Activated naive CD4-positive, alpha-beta T cell treated with anti-CD3 and anti-CD28 coated beads, Interleukin-2, amount 10 ng/mL, durations not matched to agents 7 days and 5 days (primary cell): ENCODE measurements at places on chromosomes 12 and 14.

GRCh38 chr12:32508626-32509025 lies 109.3 kb downstream of the FGD4 start:
- no peak for DNase-seq

DNA sequence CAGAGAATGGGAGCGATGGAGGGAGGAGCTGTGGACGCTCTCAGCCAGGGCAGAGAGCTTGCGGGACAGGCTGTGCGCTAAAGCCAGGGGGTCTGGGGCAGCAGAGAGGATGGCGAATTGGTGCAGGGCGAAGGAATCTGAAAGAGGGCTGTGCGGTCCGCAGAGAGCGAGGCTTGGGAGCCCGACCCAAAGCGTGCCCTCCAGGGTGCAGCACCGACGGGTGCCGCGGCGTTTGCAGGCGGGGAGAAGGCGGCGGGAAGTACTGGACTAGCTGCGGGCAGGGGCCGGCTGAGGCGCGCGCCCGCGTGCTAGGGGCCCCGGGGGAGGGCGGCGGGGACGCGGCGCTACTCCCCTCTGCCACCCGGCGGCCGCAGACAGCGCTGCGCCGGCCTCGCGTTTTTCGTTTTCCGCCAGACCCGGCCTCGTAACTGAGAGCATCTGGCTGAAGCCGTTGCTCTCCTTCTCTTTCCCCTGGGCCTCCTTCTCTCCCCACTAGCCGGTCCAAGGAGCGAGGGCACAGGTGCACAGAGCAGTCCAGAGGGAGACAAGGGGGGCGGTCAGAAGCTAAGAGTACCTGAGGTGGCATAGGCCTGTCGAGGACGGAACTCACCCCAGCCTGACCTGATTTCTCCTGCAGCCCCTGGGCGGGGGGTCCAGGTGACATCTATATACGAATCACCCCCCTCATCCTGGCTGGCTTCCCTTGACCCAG lies 24.9 kb downstream of the SLC6A12 start:
- peak; percentile 52 for DNase-seq

DNA sequence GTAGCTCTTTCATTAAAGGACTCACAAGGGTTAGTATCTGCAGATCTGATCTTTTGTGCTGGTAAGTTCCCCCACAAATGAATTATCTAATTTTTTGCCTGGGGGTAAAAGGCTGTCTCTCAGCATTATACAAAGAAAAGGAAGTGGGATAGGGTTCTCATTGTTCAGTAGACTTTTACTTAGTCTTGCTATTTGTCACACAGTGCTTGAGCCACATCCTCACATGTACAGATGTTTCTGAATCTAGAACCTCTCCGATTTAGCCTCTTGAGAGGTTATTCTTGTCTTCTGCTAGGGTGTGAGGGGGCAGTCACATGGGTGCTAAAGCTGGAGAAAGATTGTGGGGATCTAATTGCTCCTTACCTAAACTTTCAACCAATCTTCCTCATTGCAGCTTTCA lies 93.0 kb downstream of the SLC41A2 start:
- no peak for DNase-seq

DNA sequence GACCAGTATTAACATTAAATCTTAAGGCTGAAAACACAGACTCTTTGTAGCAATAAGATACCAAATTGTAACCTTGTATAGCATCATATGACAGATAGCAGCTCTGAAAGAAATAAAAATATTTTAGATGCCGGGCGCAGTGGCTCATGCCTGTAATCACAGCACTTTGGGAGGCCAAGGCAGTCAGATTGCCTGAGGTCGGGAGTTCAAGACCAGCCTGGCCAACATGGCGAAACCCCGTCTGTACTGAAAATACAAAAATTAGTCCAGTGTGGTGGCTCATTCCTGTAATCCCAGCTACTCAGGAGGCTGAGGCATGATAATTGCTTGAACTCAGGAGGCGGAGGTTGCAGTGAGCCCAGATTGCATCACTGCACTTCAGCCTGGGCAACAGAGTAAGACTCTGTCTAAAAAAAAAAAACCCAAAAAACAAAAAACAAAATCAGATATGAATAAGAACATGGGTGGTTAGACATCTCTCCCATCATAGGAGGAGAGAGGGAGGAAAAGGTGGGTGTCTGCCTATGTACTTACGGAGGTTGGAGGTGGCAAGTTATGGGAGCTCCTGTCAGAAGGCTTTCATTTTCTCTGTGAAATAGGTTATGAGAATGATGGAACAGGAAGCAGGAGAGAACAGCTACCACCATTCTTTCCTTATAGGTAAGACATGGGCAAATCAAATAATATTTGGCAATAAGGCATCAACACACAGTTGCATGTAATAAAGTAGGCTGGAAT lies 7.6 kb upstream of the HEBP1 start:
- DNase-seq = no peak

DNA sequence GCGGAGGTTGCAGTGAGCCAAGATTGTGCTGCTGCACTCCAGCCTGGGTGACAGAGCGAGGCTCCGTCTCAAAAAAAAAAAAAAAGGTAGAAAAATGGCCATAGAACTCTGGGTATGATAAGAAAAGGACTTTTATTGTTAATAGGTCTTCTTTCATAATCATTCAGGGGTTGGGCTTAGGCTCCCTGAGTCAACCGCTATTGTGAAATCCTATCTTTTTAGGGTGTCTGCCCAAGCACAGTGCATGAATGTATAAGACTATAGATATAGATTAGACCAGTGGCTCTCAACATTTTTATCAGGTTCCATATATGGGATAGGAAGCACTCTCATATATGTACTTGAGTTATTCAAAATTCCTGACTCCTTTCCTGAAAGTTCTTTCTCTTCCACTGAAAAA lies 48.7 kb upstream of the USP15 start:
- DNase-seq = no peak

- DNase-seq = no peak
Observed at GRCh38 chr14:77903221-77903620, 103.3 kb downstream of the ADCK1 start.

DNA sequence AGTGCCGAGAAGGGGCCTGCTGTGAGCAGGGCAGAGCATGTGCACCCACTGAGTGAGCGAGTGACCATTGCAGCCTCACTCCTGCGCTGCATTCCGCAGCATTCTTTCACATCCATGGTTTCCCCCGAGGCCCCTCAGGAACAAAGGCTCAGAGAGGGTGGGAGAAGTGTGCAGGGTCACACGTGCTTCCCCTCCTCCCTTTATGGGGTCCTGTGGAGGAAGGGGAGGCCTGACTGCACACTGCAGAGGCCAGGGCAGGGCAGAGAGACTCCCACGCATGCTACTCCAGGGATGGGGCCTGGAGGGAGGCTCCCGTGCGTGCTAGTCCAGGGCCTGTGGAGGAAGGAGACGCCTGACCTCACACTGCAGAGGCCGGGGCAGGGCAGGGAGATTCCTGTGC lies 63.2 kb downstream of the DIO3 start:
- no peak for DNase-seq

GRCh38 chr14:24870949-24871701 lies 178.8 kb downstream of the STXBP6 start:
- DNase-seq = no peak

- no peak for DNase-seq
Observed at GRCh38 chr14:33548606-33549005, 402.3 kb downstream of the EGLN3 start.

DNA sequence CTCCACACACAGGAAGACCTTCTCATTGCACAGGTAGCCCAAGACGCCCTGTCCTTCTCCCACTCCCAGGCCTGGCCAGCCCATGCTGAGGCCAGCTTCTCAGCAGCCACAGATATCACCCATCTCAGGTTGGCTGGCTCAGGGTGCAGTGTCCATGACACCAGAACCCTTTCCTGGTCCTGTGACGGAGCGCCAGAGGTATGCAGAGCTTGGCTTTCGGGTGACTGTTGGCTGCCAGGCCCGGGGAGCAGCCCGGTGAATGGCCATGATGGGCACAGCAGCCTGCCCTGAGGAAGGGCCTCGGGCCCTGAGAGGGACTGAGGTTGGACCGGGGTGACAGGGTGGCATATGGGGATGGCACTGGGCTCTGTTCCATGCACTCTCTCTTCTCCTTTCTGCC lies 173.4 kb downstream of the TSPAN9 start:
- DNase-seq = no peak

- DNase-seq = no peak
Observed at GRCh38 chr12:104469523-104469922, 12.8 kb downstream of the CHST11 start.

DNA sequence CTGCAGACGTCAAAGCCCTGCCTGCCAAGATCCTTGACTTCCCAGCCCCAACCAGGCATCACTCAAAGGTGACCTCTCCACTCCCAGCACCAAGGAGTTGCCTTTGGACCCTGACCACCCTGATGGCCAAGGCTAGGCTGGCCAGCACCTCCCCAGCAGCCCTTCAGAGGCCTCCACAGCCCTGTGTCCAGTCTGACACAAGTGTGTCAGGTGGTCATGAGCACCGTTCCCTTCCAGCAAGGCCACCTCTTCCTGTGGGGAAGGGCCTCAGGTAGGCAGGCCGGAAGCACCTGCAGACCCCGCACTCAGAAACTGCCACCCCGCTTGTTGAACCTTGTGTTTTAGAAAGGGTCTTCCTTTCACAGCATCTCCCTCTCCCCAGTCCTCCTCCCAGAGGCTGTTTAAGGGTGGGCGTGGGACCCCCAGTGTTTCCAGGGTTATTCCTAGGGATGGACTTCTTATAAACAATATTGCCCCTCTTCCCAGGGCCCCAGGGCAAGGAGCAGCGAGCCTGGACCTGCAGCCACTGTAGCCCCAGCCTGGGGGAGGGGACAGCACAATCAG lies 13.2 kb upstream of the INF2 start:
- DNase-seq = no peak

GRCh38 chr14:71713451-71713850 lies 218.8 kb upstream of the RGS6 start:
- no peak for DNase-seq

DNA sequence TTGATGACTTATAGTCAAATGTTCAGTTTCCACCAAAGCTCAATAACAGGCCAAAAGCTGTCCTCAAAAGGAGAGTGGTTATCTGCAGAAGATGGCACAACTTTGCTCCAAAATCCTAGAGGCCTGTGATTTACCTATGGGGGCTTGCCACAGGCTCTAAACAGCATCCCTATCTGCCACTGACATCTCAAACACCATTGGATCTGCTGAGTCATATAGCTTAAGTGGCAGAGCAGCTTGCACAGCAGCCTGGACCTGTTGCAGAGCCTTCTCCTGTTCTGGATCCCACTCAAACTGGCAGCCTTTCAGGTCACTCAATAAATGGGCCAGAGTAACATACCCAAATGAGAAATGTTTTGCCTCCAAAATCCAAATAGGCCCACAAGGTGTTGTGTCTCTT lies 60.6 kb upstream of the NAA30 start:
- DNase-seq = no peak

GRCh38 chr14:81432219-81432661 lies 32.1 kb upstream of the STON2 start:
- no peak for DNase-seq

- DNase-seq = no peak
Observed at GRCh38 chr14:93643127-93643526, 145.2 kb downstream of the PRIMA1 start.

GRCh38 chr14:77921818-77922217 lies 121.9 kb downstream of the ADCK1 start:
- DNase-seq = no peak

DNA sequence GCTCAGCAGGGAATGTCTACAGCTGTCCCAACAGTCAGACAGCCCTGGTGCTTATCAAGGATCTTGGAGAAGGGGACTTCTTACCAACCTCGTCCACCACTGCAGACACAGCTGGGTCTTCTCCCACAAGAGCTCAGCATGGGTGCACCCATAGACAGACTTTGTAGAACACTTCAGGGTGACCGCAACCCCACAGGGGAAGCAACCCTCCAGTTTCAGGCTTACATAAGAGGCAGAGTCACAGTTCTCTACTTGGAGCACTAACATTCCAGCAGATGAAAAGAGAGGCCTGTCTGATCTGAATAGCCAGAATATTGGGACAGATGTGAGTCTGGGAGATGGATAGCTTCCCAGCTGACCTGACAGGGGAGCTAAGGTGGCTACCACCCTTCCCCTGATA lies 3.5 kb upstream of the CLEC1A start:
- no peak for DNase-seq

- no peak for DNase-seq
Observed at GRCh38 chr14:101063121-101063520, 159.6 kb upstream of the RTL1 start.

- no peak for DNase-seq
Observed at GRCh38 chr12:117869551-117869950, 99.2 kb downstream of the KSR2 start.

- no peak for DNase-seq
Observed at GRCh38 chr14:102116361-102117180, 23.1 kb upstream of the WDR20 start.

DNA sequence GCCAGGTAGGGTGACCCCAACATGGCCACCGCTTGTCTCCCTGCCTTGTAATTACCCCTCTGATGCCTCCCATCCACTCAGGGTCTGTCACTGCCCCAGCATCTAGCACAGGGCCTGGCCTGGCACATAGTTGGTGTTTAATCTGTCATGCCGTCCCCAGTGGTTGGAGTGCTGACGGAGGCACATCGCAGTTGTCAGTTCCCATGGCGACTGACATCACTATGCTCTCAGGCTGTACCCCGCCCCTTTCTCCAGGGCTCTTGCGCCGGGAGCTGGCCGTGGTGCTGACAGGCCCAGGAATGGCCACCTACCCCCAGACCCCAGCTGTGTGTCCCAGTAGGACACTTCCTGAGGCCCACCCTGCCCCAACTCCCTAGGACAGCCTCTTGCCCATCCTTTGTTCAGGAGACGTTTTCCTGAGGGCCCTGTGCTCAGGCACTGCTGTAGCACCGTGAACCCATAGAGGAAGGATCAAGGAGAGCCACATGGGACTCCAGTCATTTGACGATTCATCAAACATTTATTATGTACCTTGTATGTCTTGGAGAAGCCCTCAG lies 23.0 kb downstream of the FAM222A start:
- DNase-seq = peak; percentile 53

- DNase-seq = peak; percentile 46
Observed at GRCh38 chr14:50835280-50835679, 4.3 kb upstream of the NIN start.

- DNase-seq = no peak
Observed at GRCh38 chr12:20101046-20101445, 267.3 kb upstream of the PDE3A start.

GRCh38 chr12:90124289-90124688 lies 415.7 kb upstream of the ATP2B1 start:
- no peak for DNase-seq

DNA sequence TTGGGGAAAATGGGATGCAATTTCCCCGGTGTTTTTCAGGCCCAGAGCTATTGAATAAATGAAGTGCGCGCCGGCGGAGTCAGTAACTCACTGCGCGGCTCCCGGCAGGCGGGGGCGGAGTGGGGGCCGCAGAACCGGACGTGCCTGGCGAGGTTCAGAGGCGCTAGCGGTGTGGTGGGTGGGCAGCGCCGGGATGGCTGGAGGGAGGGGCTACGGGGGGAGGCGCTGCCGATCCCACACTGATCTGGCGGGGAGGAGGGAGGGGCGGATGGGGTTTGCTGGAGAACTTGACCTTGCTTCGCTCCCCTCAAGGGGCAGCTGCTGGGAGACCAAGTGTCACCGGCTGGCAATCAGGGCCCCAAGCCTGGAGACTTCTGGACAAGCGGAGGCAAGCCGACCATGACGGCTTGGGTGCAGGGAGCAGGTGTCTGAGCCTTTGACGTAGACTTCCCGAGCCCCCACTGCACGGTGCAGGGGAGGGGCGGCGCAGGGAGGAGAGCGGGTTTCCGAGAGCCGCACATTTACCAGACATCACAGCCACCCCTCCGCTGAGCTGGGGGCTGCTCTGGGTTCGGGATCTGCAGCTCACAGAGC lies 174.1 kb upstream of the RTL1 start:
- DNase-seq = peak; percentile 19
